ENCODE measurements at places on chromosomes 4 and X.

DNA sequence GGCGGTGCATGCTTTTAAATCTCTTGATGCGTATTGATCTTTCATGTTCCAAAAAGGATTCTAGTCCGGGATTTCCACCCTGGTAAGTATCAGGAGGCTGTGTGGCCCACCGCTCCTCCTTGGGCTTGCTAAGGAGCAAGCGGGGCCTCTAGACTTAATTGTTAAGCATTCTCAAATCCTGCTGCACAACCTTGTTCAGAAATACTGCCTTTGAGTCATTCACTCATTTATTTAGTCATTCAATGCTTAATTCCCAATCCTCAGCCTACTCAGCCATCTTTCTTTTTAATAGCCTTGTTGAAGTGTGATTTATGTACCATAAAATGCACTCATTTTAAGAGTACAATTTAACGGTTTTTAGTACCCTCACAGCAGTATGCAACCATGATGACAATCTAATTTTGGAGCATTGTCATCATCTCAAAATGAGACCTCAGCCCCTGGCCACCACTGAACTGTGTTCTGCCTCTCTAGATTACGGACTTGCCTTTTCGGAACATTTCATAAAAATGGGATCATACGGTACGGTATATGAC lies 15.6 kb upstream of the SLC2A9 start:
- no peak for DNase-seq

DNA sequence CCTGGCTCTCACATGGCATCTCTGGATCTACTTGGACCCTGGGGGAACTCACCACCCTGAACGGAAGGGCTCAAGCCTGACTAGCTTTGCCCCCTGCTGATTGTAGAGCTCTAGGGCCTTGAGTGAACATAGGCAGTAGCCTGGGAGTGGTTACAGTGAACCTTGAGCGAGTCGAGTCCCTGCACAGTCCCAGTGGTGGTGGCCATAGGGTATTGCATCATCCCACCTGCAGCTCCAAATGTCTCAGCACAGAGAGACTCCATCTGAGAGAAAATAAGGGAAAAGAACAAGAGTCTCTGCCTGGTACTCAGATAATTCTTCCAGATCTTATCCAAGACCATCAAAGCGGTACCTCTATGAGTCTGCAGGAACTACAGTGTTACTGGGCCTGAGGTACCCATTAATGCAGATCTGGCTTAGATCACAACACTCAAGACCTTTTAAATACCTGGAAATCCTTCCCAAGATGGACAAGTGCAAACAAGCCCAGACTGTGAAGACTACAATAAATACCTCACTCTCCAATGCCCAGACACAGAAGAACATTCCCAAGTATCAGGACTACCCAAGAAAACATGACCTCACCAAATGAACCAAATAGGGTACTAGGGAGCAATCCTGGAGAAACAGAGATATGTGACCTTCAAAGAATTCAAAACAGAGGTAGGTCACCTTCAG lies 167.5 kb upstream of the TET2 start:
- DNase-seq, result no peak

DNA sequence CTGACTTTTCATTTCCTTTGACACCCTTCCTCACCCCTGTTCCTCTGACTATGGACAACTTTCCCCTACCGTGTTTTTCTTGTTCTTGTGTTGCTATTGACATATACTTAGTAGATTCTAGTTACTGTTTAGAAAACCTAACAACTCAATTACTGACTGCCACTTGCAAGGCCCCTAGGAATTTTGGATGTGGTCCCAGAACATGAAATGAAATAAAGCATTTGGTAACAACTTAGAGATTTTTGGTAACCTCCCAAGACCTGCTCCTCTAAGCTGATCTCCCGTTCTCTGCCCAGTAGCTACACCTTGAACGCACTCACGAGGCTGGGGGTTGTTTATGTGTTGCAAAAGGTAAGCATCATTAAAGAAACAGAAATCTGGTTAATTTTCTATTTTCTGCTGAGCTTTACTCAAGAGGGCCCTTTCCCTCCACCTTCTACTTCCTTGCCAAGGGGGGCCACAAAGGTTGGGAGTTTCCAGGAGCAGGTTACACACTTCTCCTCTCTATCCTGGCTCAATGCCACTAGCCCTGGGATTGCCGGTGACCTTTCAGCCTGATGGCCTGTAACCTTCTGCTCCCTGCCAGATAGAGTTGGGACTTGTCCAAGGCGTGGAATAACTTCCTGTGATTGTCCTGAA lies 20.5 kb downstream of the GAB3 start:
- DNase-seq, result no peak

- DNase-seq, result no peak
These were observed 335.8 kb upstream of the F9 start for GRCh38 chrX:139194571-139195280.

DNA sequence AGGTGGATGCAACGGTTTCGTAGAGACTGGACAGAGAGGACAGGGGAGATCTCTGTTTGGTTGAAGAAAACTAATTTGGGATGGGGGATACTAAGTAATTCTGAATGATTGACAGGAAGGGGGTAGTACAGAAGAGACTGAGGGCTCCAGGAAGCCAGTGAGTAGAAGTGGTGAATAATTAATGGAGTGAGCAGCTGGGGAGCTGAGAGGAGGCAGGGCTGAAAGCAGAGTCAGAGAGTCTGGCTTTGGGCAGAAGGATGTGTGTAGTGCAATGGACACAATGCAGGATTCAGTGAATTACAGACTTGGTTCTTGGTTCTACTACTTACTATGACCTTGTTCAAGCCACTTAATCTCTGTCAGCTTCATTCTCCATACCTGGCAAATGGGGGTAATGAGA lies 161.7 kb downstream of the RBMX2 start:
- DNase-seq, result no peak

GRCh38 chrX:2732076-2732475 lies 19.8 kb upstream of the XG start:
- DNase-seq, result no peak

DNA sequence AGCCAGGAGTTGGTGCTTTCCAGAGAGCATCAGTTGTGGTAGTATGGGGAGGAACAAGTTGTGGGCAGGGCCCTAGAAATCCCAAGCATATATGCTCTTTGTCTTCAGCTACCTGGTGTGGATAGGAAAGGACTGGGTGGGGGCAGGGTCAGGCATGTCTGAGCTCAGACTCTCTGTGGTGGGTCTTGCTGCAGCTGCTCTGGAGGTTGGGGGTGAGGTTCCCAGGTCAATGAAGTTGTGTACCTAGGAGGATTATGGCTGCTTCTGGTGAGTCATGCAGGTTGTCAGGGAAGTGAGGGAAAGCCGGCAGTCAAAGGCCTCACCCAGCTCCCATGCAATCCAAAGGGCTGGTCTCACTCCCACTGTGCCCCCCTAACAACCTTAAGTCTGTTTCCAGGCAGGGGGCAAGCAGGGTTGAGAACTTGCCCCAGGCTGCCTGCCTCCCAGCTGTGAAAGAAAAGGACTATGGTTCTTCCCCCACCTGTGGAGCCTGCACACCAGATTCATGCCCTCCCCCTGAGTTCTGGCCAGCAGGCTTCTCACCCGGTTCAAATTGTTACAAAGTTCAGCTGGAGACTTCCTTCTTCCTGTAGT lies 30.4 kb upstream of the QRFPR start:
- no peak for DNase-seq

- DNase-seq, result no peak
These were observed 667.7 kb upstream of the SLIT2 start for GRCh38 chr4:19583827-19584569.

DNA sequence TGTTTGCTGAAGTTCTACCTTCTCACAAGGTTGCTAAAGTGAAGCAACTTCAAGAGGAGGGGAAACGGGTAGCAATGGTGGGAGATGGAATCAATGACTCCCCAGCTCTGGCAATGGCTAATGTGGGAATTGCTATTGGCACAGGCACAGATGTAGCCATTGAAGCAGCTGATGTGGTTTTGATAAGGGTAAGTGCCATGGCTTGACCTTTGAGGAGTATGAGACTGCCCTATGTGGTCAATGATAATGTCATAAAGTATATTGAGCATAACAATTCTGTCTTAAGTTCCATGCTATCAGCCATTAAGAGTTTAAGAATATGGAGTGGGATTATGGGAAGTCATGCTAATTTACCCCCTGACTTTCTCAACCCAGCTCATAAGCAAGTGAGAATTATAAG lies 61.4 kb upstream of the PGK1 start:
- no peak for DNase-seq

Data from esophagus squamous epithelium (tissue), 5 donors.